A549 treated with AZD2906 at 1 μM for 4 hours (cell line): ENCODE measurements at places on chromosomes 3 and 15. TPM values are rescaled to one million over a fixed set of nuclear protein-coding genes. Genes with fewer than 3 reads are reported as not detected.

SCN11A gene
- total RNA-seq, result 0.01 to 0.02 TPM (median 0.01 TPM) in 3 of 5 replicates, not detected in the others

CNTN3 gene
- not detected in 5 replicates for total RNA-seq

LRRC34 gene
- not detected in 5 replicates for total RNA-seq

SEMA3G gene
- 0.06 to 0.21 TPM (median 0.07 TPM) in 5 replicates for total RNA-seq

SYNM gene
- 28.0 to 32.4 TPM (median 30.1 TPM) in 5 replicates for total RNA-seq

TFDP2 gene
- 14.9 to 21.4 TPM (median 18.7 TPM) in 5 replicates for total RNA-seq

TMF1 gene
- total RNA-seq, result 9.8 to 15.3 TPM (median 12.9 TPM) in 5 replicates

FAM81A gene
- 10.1 to 12.1 TPM (median 11.7 TPM) in 5 replicates for total RNA-seq

ITIH3 gene
- 0.14 to 0.29 TPM (median 0.16 TPM) in 5 replicates for total RNA-seq

ADAMTS9 gene
- 0.57 to 0.72 TPM (median 0.62 TPM) in 5 replicates for total RNA-seq

RHCG gene
- 37.6 to 51.2 TPM (median 44.0 TPM) in 5 replicates for total RNA-seq

LRRK1 gene
- 13.6 to 17.6 TPM (median 16.4 TPM) in 5 replicates for total RNA-seq

ANKRD63 gene
- 0.24 to 0.43 TPM (median 0.33 TPM) in 5 replicates for total RNA-seq

MINDY2 gene
- total RNA-seq, result 4.0 to 5.7 TPM (median 5.3 TPM) in 5 replicates

SCN5A gene
- total RNA-seq, result 0.80 to 1.4 TPM (median 1.0 TPM) in 5 replicates

CSTA gene
- total RNA-seq, result 0.81 to 1.1 TPM (median 0.86 TPM) in 5 replicates

TMCO5A gene
- total RNA-seq, result not detected in 5 replicates

P2RY12 gene
- not detected in 5 replicates for total RNA-seq

CEP70 gene
- 7.9 to 12.3 TPM (median 10.1 TPM) in 5 replicates for total RNA-seq

MYZAP gene
- total RNA-seq, result 1.3 to 1.5 TPM (median 1.4 TPM) in 5 replicates

ZPLD1 gene
- total RNA-seq, result 0.02 to 0.06 TPM (median 0.03 TPM) in 4 of 5 replicates, not detected in the other

SLC28A1 gene
- total RNA-seq, result not detected in 5 replicates

CDCP1 gene
- 6.5 to 8.4 TPM (median 6.6 TPM) in 5 replicates for total RNA-seq

DNAJA4 gene
- total RNA-seq, result 0.06 to 0.11 TPM (median 0.10 TPM) in 3 of 5 replicates, not detected in the others

CPNE9 gene
- total RNA-seq, result 0.08 to 0.29 TPM (median 0.15 TPM) in 5 replicates

HTR3E gene
- total RNA-seq, result not detected in 5 replicates

LRRC57 gene
- 10.4 to 13.5 TPM (median 11.9 TPM) in 5 replicates for total RNA-seq

SCAANT1 gene
- not detected in 5 replicates for total RNA-seq

ZNF662 gene
- total RNA-seq, result not detected in 5 replicates

TPRG1 gene
- total RNA-seq, result 0.18 to 0.33 TPM (median 0.28 TPM) in 5 replicates

SAMMSON gene
- total RNA-seq, result 0.05 TPM in 1 of 5 replicates, not detected in the others

GRK7 gene
- total RNA-seq, result 0.02 to 0.05 TPM in 2 of 5 replicates, not detected in the others

METTL6 gene
- total RNA-seq, result 23.3 to 32.9 TPM (median 24.5 TPM) in 5 replicates

TMCC1 gene
- 9.0 to 20.6 TPM (median 9.7 TPM) in 5 replicates for total RNA-seq

C3orf49 gene
- total RNA-seq, result not detected in 5 replicates

SLC22A13 gene
- 0.06 to 0.14 TPM (median 0.09 TPM) in 4 of 5 replicates, not detected in the other for total RNA-seq

CCR3 gene
- total RNA-seq, result not detected in 5 replicates

SKOR1 gene
- total RNA-seq, result 0.03 to 0.08 TPM (median 0.05 TPM) in 4 of 5 replicates, not detected in the other

C3orf85 gene
- total RNA-seq, result not detected in 5 replicates

ADCY5 gene
- total RNA-seq, result 0.39 to 0.88 TPM (median 0.61 TPM) in 5 replicates

B2M gene
- 398 to 512 TPM (median 412 TPM) in 5 replicates for total RNA-seq

CCR8 gene
- not detected in 5 replicates for total RNA-seq

PLCB2 gene
- total RNA-seq, result 0.38 to 0.97 TPM (median 0.84 TPM) in 5 replicates

HCN4 gene
- 0.26 to 0.38 TPM (median 0.30 TPM) in 5 replicates for total RNA-seq
